AG04450 (cell line): ENCODE measurements at places on chromosomes 3 and 15. TPM values are rescaled to one million over a fixed set of nuclear protein-coding genes. Genes with fewer than 3 reads are reported as not detected.

GRCh38 chr3:43074901-43075689 is 30.8 kb downstream of the POMGNT2 start:
- DNase-seq: no peak

GRCh38 chr15:37077623-37078351 is 22.6 kb downstream of the MEIS2 start:
- DNase-seq: no peak

- no peak for DNase-seq
These were observed 1180.6 kb upstream of the GBE1 start for GRCh38 chr3:82942041-82942440.

GRCh38 chr3:117565777-117566176 is 856.2 kb downstream of the TUSC7 start:
- no peak for DNase-seq

DNA sequence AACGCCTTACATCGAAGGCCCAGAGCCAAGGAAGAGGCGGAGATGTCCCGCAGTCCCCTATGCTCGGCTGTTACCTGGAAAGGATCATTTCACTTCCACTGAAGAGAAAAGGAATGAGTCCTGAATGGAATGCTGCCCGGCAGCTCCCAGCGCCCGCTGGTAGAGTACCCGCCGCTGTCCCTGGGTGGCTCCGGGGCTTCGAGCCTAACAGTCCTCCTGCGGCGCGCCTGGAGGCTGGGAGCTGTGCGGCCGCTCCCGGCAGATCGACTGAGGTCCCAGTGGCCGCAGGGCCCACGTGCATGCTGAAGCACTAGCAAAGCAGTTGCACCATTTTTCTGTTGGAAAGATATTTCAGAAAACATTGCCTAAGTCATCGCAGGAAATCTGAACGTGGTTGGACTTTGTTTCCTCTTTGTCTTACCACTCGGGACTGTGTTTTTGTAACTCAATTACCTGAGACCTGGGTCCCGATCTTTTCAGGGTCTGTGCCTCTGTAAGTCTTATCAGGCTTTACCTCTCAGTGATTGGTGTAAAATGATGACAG is 984 bp downstream of the RNU6-1 start:
- no peak for DNase-seq

GRCh38 chr3:33237439-33237838 is 18.8 kb upstream of the SUSD5 start:
- no peak for DNase-seq

Gene ATP8B4
- polyA plus RNA-seq: 0.67 and 1.0 TPM in 2 replicates

Gene TSC22D2
- 28.4 and 29.3 TPM in 2 replicates for polyA plus RNA-seq
